OCI-M1 (cell line): ENCODE measurements at places on chromosomes 5 and 9.
A peak's percentile ranks its signal among the peaks of the same experiment; 100 is the strongest.

DNA sequence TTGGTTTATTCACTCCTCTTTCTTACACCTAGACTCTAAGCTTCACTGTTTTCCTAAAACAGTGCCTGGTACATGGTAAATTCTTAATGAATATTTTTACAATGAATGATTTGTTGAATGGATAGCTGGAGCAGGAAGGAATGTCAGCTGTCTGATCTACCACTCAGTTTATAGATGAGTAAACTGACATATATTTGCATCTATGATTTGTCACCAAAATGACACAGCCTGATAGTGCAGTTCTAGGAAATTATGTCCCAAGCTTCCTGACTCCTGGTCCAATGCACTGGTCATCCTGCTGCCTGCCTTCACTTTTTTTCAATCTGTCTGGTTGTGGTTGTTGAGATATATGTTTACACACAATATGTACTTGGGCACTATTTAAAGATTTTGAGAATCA is 651.7 kb upstream of the WWC1 start:
- no peak for DNase-seq

GRCh38 chr5:78288246-78288645 is 6.3 kb downstream of the AP3B1 start:
- no peak for DNase-seq

- no peak for DNase-seq
Observed at GRCh38 chr9:13411791-13412190, 132.3 kb upstream of the MPDZ start.

GRCh38 chr5:119031905-119032304 is 39.0 kb upstream of the DMXL1 start:
- no peak for DNase-seq

DNA sequence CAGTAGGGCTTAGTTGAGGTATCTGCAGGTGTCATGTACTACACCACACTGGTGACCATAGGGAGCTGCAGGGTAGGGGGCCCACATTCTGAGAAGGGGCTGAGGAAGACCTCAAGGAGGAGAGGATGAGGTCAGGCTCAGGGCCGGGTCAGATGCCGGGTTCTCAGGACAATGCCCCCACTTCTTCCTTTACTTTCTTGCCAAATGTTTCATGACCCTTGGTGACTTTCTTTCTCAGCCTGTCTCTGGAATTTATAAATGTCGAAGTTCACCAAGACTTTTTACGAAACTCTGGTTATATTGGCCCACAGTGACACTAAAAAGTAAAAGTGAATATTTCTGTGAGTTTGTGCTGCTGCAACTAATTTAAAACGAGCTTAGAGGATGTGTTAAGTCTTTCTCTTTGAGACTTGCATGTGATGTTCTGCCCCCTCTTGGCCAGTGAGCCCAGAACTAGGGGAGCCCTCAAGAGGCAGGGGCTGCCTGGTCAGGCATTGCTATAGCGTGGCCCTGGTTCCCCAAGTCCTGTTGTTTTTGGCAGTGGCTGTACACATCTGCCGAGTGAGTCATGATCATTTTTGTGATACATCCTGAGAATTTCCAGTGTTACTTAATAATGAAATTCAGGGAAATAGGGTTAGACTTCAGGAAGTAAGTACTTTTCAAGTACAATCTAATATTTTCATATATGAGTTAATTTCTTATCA is 11.2 kb downstream of the ACO1 start:
- no peak for DNase-seq

DNA sequence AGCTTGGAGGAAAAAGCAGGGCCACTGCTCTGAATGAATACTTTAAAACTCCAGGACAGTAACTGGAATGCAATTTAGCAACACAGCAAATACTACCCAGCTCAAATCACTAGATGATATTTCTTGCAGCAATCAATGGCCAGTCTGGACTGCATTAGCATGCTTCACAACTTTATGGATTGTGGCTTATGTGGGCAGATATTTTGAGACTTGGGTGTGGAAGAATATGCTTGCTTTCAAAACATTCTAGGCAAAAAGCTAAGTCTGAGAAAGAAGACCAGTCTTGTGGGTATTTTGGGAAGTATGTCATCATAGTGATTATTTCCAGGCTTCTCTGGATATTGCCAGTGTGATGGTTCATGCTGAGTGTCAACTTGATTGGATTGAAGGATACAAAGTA is 3.1 kb downstream of the RANBP3L start:
- no peak for DNase-seq

GRCh38 chr5:84478603-84479002 is 93.9 kb upstream of the EDIL3 start:
- DNase-seq: no peak

GRCh38 chr5:80777347-80778287 is 122.8 kb upstream of the DHFR start:
- no peak for DNase-seq

DNA sequence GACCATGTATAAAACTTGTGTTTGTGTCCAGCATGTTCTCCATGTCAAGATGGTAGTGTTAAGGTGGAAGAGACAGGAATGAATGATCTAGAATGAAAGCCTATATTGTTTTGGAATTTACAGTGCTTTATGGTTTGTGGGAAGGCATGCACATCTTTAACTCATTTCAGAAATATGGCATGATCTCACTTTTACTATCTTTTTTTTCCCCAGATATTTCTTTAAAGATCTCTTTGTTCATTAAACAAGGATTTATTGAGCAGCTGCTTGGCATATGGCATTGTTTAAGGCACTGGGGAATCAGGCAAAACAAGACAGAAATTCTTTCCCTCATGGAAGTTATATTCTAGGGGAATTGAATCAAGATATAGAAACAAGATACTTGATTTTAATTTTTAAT is 51.7 kb downstream of the SLC12A2 start:
- no peak for DNase-seq

DNA sequence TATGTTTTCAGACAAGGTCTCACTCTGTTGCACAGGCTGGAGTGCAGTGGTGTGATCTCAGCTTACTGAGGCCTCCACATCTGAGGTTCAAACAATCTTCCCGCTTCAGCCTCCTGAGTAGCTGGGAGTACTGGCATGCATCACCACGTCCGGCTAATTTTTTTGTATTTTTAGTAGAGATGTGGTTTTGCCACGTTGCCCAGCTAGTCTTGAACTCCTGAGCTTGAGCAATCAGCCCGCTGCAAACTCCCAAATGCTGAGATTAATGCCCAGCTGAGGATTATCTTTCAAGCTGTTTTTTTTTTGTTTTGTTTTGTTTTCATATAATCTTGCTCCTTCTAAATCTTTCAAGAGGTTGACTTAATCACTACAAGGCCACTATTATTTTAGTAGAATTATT is 47.3 kb upstream of the SLC28A3 start:
- no peak for DNase-seq

DNA sequence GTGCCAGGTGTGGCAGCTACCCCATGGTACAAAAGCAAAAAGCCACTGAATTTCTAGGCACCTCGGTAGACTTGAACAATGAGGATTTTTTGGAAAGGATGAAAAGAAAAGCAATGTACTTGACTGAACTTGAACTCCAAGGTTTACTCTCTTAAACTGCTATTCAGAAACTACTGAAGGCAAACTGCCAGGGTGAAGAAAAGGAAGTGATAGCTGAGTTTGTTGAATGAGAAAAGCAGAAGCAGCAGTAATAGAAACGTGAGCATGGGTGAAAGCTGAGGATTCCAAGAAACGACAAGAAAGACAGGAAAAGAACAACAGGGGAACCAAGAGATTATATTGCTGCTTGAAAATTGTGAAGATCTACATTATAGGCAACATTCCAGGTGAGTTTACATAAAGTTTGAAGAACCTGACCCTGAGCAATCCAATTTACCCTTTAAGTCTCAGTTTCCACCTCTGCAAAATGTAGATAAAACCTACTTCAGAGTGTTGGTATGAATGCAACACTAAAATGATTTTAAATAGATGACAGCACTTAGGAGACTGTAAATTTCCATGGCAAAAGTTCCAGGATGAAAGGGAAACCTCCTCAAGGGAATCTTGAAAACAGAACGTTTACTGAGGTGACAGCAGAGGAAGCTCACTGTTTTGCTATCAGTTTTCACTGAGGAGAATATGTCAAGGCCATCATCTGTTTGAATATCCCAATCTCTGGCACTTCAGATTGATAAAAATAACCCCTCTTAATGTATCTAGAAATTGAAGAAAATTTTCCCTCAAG is 245.8 kb downstream of the SPATA31D1 start:
- peak; percentile 9 for DNase-seq

- DNase-seq: no peak
Observed at GRCh38 chr9:98687911-98688310, 20.8 kb downstream of the GABBR2 start.

- DNase-seq: no peak
Observed at GRCh38 chr5:107570181-107570580, 100.6 kb downstream of the EFNA5 start.
